ENCODE measurements at places on chromosomes 6 and 20.

DNA sequence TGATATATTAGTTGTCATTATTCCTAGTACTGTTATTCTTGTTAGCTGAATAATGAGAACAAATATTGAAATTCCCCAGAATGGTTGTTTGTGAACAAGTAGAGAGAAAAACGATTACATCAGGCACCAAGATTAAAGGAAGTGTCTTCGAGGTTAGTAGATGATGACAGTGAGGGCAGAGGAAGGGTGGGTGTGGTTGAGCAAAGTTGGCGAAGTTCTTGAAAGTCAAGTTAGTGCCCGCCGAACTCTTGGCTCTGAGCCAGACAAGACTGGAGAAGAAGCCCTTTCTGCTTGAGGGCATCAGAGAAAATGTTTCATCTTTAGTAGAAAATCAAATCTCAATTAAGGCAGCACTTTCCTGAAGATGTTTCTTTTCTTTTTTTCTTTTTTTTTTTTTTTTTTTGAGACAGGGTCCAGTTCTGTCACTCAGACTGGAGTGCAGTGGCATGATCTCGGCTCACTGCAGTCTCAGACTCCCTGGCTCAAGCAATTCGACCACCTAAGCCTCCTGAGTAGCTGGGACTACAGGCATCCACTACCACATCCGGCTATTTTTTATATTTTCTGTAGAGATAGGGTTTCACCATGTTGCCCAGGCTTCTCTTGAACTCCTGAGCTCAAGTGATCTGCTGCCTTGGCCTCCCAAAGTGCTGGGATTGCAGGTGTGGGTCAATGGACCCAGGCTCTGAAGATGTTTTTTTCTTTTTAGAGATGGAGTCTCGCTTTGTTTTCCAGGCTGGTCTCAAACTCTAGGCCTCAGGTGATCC is 77.1 kb downstream of the SGK1 start:
- DNase-seq: no peak

DNA sequence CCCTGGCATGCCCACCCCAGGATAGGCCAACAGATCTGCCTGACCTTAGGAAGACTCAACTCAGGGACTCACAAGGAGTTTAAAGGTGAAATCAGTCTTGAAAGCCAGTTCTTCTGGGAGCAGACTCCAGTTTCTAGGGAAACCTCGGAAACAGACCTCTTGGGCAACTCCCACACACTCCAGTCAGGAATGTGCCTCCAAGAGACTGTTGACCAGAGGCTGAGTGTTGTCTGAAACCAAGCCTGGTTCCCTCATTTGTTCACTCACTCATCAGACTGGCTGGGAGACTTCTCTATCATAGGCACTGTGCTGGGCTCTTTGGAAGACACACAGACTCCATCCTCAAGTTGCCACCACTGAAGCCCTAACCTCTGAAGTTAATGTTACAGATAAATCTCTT is 1.8 kb downstream of the TREM1 start:
- DNase-seq: peak; percentile 10

DNA sequence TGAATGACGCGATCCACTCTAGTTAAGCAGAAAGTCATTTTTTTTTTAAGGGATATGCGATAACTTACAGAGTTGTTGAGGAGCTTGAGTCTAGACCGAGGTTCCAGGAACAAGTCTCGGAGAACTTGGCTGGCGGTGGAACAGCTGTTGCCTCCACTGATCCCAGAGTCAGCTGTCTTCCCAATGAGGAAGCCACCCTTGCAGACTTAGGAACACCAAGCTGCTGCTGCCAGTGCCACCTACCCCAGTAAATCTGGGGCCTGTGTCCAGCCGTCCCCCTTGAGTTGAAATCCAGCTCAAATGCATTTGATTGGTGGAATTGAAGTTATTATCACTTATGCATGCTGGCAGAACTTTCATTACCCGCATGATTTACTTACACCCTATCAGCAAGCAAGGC is 6.7 kb downstream of the PFDN4 start:
- DNase-seq: no peak

GRCh38 chr6:132506869-132507808 is 5.8 kb downstream of the STX7 start:
- no peak for DNase-seq

GRCh38 chr6:143755301-143755744 is 77.6 kb downstream of the PHACTR2 start:
- no peak for DNase-seq

DNA sequence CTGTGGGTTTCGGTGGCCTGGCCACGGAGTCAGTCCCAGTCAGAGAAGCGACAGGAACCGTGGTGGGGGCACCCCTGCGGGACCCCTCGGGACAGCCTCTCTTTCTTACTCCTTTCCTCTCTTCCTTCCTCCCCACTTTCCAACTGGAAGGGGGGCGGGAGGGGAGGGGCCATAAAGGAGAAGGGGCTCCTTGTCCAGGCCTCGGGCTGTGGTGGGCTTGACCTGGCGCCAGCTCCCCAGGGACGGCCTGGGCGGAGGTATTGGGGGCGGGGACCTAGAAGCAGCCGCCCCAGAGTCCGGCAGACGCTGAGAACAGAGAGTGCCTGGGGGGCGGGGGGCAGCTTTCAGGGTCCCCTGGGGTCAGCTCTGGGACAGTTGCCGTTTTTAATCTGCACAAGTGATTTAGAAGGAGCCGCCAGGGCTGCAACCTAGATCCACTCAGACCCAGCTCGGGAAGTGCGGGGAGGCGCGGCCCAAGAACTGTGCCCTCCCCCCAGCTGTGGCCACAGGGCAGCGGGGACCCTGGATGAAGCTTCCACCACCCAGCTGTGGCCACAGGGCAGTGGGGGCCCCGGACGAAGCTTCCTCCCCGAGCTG is 6.4 kb upstream of the ABHD16B start:
- peak; percentile 10 for DNase-seq

- no peak for DNase-seq
Observed at GRCh38 chr6:51814418-51814817, 273.0 kb downstream of the PKHD1 start.

- DNase-seq: no peak
Observed at GRCh38 chr6:89237158-89237557, 20.0 kb upstream of the GABRR1 start.

DNA sequence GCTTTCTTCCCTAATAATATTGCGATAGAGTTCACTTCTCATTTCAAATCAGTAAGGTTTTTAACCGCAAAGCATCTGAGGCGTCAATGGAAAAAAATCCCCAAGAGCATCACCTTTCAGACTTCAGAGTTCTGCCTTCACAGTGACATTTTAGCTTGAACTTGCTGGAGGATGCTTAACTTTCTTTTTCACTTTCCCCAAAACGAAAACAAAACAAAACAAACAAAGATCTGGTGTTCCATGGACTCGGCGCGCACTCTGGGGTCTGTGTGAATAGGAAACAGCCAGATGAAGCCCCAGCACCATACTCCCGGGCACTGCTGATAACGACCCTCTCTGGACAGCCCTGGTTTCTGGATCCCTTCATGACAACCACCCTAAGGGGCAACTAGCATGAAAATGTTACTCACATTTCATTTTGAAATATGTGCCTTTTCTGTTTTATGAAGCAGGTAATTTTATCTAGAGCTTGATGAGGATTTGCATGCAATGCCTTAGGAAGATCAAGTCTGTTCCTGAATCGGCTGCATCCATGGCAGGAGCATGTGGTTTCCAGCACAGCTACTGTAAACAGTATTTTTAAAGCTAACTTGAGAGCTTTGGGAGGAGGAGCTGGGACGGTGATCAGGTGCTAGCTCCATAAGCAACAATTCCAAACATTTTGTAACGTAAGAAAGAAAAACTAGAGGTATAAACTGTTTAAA is 44.5 kb downstream of the RAMACL start:
- DNase-seq: no peak

GRCh38 chr6:140438346-140438735 is 1063.9 kb upstream of the CITED2 start:
- peak; percentile 34 for DNase-seq

GRCh38 chr6:138577151-138577915 is 78.0 kb upstream of the NHSL1 start:
- no peak for DNase-seq

DNA sequence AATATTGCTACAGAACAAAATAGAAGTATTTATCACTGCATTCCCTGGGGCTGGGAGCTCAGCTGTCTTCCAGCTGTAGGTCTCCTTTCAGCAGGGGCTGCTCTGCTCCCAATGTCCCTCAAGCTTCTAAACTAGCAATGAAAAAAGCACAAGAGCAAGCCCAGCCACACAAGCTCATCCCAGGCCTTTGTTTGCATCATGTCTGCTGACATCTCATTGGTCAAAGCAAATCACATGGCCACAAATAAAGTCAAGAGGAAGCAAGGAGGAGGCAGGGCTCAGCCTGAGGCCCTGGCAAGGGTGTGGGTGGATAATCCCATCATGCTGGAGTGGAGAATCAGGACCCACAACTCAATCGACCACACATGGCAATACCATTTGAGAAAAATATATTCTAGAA is 2.2 kb upstream of the BFSP1 start:
- peak; percentile 72 for DNase-seq

GRCh38 chr6:109105681-109106080 is 10.4 kb downstream of the CEP57L1 start:
- DNase-seq: no peak

DNA sequence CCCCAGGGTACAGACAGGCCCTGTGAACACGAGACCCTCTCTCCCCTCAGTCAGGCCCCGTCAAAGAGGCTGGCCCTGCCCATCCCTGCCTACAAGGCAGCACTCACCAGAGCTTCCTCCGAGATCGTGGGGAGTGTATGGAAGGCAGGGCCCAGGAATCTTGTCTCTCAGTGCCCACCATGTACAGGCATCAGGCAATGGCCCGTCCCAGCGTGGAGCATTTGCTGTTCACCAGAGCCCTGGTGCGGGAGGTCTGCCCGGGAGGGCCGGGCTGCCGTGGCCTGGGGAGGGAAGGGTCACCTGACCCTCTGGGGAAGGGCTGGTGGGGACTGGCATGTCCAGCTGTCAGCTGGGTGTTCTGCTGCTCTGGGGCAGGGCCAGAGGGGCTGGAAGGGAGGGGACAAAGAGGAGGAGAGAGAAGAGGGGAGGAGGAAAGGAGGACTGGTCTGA is at the start of gene IP6K3:
IP6K3 (minus strand) TSS at position 255 of the 450 bp plus-strand sequence. CDS start 11,429 bp downstream, outside the sequence.
- no peak for DNase-seq

DNA sequence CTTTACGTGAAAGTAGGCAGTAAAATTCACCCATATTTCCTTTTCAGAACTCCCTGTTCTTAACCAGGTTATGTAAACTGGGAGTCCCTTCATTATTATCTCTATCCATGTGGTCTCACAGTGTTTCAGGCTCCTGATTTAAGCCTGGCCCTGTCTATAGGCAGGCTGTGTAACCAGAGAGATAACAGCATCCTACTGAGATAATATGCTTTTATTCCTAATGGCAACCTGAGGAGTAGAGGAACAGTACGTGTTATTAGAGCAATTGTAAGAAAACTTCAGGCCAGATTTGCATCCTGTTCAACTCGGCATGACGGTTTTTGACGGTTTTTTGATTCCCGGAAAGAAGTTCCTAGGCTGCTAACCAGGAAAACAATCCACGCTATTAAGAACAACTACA is 16.9 kb downstream of the FUT9 start:
- no peak for DNase-seq

GRCh38 chr6:34970488-34970887 is 81.4 kb downstream of the ANKS1A start:
- peak; percentile 44 for DNase-seq

- DNase-seq: no peak
Observed at GRCh38 chr6:107656883-107657282, 167.0 kb downstream of the SOBP start.

DNA sequence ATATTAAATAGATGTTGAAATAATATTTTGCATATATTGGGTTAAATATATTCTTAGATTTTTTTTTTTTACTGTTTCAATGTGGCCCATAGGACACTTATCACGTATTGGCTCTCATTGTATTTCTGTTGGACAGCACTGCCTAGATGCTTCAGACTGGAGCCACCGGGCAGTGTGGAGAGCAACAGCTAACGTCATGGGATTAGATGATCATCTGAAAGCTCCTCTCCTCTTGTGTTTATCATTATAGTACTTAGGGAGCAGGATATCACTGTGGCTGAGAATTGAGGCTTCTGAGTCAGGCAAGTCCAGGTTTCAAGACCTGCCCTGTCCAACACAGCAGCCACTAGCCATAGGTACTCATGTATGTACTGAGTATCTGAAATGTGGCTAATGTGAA is 87.4 kb downstream of the ZHX3 start:
- no peak for DNase-seq
